ENCODE measurements at places on chromosomes 11 and 22. TPM values are rescaled to one million over a fixed set of nuclear protein-coding genes. Genes with fewer than 3 reads are reported as not detected.

OR8D1 gene
- total RNA-seq: not detected

OR52N4 gene
- not detected for total RNA-seq

ACCS gene
- total RNA-seq: 8.5 TPM

OR56A3 gene
- not detected for total RNA-seq

OR5B21 gene
- not detected for total RNA-seq

HOATZ gene
- not detected for total RNA-seq

RFPL1 gene
- total RNA-seq: not detected

OR8G5 gene
- not detected for total RNA-seq

A4GALT gene
- total RNA-seq: 41.2 TPM
